ENCODE measurements at places on chromosomes 4 and X.

- no peak for DNase-seq
Measured at GRCh38 chr4:111546881-111547280, 598.4 kb upstream of the FAM241A start.

- DNase-seq: no peak
Measured at GRCh38 chrX:153644356-153645125, 2.5 kb upstream of the DUSP9 start.

DNA sequence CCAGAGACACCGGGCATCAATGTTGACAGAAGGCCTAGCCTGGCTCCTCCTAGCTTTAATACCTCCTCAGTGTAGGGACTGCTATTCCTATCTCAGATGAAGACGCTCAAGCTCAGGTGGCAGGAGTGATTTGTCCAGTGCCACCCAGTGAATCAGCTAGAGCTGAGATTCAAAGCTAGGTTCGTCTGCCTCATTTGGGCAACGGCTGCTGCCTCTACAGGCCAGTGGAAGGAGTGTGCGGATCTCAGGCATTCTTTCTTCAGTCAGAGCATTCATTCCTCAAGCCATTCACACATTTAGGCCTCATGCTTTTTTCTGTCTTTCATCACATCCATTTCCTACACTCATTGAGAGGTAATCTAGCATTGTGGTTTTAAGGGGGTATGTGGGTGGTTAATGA, 7.3 kb downstream of the TSR2 start:
- DNase-seq: no peak

- DNase-seq: no peak
Measured at GRCh38 chr4:69075061-69075792, 21.0 kb upstream of the UGT2B7 start.

DNA sequence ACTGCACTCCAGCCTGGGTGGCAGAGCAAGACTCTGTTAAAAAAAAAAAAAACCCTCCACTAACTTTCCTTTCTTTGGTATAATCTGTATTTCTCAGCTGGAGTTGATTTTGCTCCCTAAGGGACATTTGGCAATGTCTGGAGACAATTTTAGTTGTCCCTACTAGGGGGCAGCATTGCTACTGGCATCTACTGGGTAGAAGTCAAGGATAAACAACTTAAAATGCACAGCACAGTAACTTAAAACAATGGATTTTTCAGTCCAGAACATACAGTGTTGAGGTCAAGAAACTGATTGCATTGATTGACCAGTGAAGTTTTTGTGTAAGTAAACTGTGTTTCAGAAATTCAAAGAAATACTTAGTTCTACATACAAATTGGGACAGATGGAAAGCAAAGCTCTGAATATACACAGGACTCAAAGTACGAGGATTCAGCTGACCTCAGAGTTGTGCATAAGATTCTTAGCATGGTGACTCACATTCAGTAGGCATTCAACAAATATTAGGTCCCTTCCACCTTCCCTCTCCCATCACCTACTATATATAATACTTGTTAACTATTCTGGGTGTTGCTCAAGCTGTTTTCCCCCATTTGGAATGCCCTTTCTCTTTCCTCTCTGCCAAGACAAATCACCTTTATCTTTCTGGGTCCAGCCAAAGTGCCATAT, 8.8 kb downstream of the DDX53 start:
- no peak for DNase-seq

- DNase-seq: no peak
Measured at GRCh38 chrX:26649534-26649933, 433.6 kb downstream of the MAGEB5 start.

- DNase-seq: no peak
Measured at GRCh38 chrX:1421433-1422134, 29.7 kb upstream of the SLC25A6 start.

DNA sequence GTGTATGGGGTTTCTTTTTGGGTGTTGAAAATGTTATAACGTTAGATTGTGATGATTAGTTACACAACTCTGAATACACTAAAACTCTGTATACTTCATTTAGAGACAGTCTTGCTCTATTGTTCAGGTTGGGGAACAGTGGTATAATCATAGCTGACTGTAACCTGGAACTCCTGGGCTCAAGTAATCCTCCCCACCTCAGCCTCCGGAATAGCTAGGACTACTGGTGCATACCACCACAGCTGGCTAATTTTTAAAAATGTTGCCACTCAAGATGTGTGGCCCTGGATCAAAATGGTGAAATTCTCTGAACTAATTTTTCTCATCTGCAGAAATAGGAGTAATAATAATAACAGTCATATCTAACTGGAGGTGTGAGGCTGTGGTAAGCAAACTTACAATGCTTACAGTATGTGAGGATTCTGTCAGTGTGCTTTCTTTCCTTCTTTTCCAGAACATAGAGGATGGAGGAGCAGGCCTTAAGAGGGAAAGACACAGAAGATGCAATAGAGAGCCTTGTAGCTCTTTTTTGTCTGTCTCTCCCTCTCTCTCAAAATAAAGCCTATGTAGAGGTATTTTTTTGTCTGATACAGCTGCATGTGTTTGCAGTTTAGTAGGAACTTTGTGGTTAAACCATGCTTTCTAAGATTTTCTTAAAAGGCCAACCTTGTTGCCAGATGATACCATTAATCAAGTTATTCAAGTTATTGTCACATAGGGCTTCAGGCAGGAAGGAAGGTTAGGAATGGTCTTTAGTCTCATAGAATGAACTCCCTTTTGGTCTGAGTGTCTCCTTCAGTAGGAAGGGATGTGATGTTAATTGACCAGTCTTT, 7.5 kb downstream of the ADD1 start:
- DNase-seq: no peak

- DNase-seq: no peak
Measured at GRCh38 chr4:122810669-122811068, 16.0 kb upstream of the FGF2 start.

DNA sequence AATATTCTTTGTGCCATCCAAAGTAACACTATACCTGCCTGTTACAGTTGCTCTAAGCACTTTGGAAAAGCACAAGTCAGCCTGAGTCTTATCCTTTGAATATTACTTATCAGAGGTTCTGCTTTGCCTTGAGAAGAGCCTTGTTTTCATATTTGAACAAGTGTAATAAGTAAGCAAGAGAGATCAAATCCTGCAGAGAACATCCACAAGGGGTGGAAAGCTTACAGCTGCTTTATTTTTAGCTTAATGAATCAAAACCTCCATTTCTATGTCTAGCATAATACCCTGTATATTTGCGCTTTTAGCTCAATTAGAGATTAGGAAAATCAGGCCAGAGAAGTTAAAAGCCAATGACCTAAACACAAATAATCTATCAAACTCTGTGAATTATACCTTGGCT, 139.8 kb downstream of the CDS1 start:
- DNase-seq: no peak

DNA sequence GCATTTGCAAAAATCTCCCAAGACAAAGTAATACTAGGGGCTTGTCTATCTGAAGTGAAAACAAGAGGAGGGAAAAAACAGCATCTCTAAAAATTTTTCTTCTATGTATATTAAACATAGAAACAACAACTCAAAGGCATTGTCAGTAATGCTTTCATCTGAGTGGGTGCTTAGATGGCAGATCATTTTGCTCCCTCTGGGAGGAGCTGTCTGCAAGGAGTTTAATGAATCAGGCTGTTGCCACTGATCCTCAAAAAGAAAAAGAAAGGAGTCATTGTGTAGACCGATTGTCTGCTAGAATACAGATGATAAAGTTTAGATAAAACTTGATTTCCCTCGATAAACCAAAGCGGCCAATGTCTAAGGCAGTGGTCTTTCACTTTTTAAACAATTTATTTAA, 49.7 kb upstream of the KLHL8 start:
- DNase-seq: no peak

DNA sequence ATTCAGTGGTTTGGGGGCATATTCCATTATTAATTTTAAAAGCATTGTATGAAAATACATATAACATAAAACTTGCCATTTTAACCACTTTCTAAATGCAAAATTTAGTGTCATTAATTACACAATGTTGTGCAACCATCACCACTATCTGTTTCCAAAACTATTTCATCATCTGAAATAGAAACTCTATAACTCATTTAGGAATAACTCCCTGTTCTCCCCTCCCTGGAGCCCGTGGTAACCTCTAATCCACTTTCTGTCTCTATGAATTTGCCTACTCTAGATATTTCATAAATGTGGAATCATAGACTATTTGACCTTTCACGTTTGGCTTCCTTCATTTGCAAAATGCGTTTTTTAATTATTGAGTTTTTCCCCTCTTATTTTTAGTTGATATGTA, 101.4 kb upstream of the GPC4 start:
- DNase-seq: no peak

- DNase-seq: no peak
Measured at GRCh38 chr4:141840299-141840986, 204.1 kb downstream of the IL15 start.

Measured in T-helper 1 cell (primary cell).